ENCODE measurements at places on chromosomes 5 and 9.

DNA sequence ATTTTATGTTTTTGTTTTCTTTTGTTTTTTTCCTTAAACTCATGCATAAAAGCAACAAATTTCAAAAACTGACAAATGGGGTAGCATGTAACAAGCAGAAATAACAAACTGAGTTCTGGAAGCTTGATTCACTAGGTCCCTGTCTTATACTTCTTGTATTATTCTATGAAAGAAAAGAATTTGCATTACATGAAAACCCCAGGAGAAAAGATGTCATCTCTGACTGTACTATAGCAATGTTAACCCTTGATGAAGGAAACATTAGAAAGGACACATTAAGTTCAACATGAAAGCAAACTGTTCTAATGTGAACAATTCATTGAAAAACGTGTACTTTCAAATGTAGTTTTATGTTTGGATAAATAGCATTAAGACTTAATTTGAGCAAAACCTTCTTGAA is 9.2 kb downstream of the RAB14 start:
- no peak for DNase-seq

DNA sequence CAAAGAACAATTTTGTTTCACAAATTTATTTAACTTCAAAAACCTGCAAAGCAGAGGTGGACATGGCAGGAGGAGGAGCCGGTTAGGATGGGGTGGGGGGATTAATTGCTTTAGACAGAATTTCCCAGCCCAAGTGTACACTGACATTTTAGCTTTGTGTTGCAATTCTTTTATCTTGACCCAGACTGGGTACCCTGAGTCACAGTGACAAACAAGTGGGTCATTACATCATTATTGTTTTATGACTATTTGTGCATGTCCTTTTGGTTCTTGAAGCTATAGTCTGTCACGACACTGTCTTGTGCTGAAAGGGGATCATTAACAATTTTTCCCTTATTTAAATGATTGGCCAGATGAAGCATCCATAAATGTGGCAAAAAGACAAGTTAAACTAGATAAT is 84.5 kb upstream of the VCAN start:
- DNase-seq = no peak

GRCh38 chr5:1836891-1837880 is 36.0 kb downstream of the NDUFS6 start:
- no peak for DNase-seq

- no peak for DNase-seq
Measured at GRCh38 chr9:133142684-133143622, 20.8 kb downstream of the GBGT1 start.

- DNase-seq = no peak
Measured at GRCh38 chr9:98708933-98709911, at the start of gene GABBR2. Gene GABBR2, minus strand, starts transcription at chr9:98708935. Its CDS starts 198 bp downstream, at chr9:98708737.

DNA sequence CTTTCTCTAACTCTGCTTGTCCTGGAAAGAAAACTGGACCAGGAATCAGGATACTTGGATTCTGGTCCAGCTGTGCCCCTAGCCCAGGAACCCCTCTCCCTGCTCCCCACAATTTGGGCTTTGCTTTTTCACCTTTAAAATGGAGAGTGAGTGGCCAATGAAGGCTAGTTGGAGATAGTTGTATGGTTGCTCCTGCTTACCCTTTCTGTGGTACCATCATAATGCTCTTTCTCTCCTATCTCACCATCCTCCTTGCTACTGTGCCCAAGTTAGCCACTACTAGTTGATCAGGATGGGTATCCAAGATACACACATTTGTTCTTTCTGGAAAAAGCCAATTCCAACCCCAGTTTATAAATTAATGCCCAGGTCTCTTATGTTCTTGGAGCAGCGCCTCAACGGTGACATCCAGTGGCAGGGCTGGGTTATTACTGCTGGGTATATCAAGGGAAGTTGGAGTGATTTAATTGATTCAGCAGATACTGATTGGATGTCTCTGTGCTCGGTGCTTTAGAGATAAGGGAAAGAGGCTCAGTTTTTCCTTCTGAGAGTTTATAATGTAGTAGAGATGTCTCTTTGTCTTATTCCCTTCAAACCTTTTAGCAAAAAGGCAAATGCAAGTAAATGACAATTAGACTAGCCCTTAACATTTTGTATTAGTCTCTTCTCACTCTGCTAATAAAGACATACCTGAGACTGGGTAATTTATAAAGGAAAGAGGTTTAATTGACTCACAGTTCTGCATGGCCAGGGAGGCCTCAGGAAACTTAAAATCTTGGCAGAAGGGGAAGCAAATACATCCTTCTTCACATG is 38.5 kb downstream of the FAXDC2 start:
- no peak for DNase-seq

GRCh38 chr9:28456861-28457260 is 883.6 kb upstream of the C9orf72 start:
- no peak for DNase-seq

GRCh38 chr5:91403438-91403837 is 20.3 kb upstream of the ARRDC3 start:
- no peak for DNase-seq

DNA sequence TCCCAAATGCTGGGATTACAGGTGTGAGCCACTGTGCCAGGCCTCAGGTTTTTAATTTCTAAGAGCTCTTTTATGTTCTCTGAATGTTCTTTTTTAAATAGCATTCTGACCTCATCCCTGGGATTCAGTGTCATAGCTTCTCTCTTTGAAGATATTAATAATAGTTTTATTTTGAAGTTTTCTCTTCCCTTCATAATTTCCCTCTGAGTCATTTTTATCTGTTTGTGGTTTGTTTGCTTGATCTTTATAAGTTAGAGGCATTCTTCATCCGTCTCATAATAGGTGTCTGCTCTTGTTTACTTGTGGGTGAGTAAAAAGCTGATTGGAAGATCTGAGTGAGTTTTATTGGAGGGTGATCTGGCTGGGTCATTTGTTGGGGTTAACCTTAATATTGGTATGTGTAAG is 12.5 kb upstream of the MAMDC2 start:
- no peak for DNase-seq

Data from NCI-H1048 (cell line).